GM04503 (cell line): ENCODE measurements at places on chromosomes 2 and 18.

DNA sequence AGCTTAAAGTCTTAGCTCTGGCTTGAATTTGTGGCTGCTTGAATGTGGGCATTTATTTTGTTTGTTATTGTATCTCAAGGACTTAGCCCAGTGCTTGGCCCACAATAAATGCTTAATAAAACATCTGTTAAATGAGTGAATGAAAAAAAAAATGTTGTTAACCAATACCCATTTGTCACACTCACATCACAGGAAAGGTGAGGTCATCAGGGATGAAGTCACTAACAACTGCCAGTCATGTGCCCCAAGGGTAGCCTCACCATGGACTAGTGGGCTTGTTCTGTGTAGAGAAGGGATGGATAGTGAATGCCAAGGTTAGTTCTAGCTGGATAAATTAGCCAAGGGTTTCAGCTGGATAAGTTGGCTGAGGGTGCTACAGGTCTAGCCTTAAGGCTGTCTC, 3.0 kb downstream of the NRBP1 start:
- no peak for DNase-seq

GRCh38 chr2:150732064-150732463, 244.6 kb upstream of the RND3 start:
- peak; percentile 28 for DNase-seq

GRCh38 chr2:25333981-25334380, 7.7 kb downstream of the DNMT3A start:
- DNase-seq, result no peak

DNA sequence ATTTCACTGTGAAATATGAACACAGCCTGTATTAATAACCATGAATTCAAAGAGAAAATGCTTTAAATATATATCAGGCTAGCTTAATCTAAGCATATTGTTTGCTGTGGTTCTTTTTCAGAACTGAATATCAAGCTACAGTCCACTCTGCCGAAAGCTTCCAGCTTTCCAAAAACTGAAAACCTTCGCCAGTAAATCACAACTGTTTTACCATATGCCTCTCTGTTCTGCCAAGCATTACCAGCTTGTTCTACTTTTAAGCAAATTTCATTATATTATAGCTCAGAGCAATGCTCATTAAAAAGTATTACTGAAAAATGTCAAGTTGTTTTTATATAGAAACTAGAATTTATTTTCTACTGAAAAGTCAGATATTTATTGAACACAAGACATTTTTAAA, 277.4 kb downstream of the NRXN1 start:
- DNase-seq, result no peak

DNA sequence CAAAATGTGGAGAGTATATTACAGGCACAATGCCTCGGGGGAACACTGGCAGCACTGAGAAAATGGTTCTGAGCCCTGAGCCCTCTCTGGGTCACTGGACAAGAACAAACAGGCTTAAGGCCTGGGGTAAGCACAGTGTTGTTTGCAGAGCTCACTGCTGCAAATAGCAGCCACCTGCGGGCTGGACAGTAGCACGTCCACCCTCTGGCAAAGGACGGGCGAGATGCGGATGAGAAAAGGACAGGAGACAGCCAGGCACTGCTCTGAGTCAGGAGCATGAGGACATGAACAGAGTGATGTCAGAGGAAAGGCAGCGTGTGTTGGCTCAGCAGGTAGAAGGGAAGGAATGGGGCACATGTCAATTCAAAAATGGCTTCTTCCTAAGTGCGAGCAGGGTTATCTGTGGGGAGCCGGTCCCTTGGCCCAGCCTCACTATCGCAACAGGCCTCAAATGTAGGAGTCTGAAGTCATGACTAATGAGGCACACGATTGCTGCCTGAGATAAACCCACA, 25.9 kb upstream of the NEB start:
- DNase-seq, result no peak

- DNase-seq, result no peak
Measured at GRCh38 chr2:161355106-161355505, 46.9 kb downstream of the PSMD14 start.

GRCh38 chr2:177574356-177574755, 181.8 kb downstream of the AGPS start:
- DNase-seq, result no peak

DNA sequence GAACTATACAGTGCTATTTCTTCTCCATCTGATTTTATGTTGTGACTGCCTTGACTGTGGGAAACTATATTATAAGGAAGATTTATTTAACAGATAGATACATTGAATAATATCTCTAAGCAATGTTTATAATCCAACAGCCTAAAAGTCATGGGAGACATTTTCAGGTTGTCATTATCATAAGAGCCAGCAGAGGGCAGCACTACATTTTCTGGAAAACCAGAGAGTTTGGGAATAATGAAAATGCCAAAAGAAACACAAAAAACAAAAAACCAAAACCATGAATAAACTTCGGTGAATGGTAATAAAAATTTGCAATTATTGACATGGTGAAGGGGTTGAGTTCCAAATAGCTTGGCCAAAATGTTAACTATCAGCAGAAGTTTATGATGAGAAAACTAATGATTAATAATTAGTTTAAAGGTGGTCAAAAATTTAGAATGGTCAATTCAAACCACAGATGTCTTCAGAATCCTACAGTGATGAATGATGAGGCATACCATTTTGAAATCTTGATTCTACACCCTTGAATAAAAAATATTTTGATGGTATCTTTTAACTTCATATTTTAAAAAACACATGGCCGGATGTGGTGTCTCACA, 4.7 kb downstream of the EEF1B2 start:
- no peak for DNase-seq
